ENCODE measurements at places on chromosomes 3 and 15.

DNA sequence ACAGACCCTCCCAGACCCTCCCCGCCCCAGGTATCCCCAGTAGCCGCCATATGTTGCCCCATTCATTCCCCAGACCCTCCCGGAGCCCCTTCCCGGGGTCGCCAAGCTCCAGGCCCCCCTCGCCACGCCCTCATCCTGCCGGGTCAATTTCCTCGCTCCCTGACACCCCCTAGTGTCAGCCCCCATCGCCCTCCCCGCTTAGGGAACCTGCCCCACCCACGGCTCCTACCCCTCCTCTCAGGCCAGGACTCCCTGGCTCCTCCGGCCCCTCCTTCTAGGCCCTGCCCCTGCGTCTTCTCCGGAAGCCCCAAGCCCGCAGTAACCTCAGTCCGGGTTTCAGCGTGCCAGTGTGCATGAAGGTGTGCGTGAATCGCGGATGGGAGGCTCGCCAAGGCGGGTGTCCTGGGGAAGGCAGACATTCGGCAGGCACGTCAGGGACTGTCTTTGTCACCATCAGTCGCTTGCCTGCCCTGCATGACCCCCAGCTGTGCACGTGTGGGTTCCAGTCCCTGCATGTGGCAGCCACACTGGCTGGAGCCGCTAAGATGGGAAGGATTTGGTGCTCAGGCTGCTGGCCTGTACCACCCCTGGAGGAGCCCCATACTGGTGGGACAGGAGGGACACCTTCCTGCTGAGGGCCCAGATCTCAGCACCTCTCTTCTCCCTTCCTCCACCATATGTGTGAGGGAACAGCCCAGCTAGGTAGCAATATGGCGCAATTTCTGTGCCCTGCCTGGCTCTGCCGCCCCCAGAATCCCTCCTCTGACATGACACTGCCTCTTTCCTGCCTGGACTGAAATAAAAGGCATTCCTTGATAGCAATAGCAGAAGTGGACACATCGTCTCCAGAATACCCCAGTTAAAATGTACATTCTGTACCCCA lies 693 bp downstream of the DISP2 start:
- DNase-seq, result no peak

GRCh38 chr3:59774634-59775033 lies 724.8 kb upstream of the CFAP20DC start:
- DNase-seq, result no peak

DNA sequence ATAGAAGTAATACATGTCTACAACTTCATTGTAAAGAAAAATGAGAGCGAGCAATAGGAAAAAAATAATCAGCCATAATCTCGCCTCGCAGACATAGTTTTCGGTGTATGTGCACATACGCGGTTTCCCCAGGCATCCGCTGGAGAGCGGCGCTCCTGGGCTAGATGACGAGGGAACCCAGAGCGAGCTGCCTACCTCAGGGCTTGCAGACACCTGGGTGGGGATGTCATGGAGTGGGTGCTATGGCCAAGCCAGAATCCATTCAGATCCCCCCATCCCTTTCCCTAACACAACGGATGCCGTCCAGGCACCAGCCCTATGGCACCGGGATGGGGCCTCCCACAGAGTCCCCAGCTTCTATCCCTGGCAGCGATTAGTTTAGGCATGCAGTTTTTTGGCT lies 4.5 kb upstream of the CFAP100 start:
- no peak for DNase-seq

GRCh38 chr3:67564973-67565372 lies 89.4 kb downstream of the SUCLG2 start:
- no peak for DNase-seq

GRCh38 chr15:47523681-47524475 lies 193.4 kb upstream of the SEMA6D start:
- no peak for DNase-seq

DNA sequence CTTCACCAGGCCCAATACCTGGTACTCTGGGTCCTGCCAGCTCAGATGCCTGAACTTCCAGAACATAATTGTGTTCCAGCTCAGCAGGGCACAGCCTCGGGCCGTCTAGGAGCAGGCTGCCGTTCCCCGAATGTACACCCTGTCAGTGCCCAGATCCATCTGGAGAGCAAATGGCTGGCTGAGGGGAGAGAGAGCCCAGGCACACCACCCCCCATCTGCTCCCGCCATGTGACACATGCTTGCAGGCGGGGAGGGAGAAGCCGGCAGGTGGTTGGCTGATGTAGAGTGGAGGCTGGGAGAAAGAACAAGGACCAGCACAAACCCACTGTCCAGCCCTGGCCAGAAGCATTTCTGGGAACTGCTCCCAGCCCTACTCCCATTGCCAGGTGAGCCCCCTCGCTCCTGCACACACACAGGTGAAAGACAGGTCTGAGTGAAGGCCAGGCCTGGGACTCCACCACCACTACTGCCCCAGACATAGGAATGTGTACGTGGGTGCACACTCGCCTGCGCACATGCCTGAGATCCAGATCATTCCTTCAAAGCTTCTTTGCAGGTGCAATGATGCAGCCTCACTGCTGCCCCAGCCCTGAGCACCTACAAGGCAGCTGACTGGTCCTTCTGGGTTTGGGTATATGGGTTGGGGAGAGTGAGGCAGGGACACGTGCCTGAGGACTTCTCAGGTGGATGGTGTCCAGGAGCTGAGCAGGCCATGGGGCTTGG lies 53.5 kb downstream of the SEMA5B start:
- no peak for DNase-seq

GRCh38 chr3:151398895-151399294 lies 14.3 kb upstream of the P2RY12 start:
- no peak for DNase-seq

DNA sequence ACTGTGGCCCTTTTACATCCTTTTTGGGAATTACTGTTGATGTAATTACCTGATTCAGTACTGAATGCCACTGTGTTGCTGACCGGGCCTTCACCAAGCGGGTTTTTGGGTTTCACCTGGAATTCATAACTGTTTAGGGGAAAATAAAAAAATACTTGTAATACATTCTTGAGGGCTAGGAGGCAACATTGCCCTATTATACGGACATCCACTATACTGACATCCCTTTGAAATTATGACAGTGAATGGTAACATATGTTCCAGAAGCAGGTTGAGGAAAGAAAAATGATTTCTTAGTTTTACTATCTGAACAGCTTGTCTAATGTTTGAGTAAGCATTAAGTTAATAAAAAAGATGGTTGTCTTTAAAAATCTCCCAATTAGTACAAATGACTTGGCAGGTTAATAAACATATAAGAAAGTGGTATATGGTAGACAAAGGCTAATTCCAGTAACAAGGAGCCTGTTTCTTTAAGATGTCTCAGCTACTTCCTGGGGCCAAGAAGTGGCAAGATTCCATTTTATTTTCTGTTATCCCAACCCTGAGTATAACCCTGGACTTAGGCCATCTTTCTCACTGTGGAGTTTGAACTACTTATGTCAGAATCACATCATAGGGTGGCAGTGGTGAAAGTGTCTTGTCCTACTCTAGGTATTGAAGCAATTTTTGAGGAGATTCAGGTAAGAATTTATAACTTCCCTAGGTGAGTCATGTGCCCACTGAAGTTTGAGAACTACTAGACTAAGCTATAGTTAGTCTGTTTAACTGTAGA lies 45.5 kb downstream of the TFG start:
- no peak for DNase-seq

- no peak for DNase-seq
Measured at GRCh38 chr3:11145888-11146287, 8.4 kb upstream of the HRH1 start.

GRCh38 chr3:152097770-152098169 lies 171.0 kb upstream of the MBNL1 start:
- DNase-seq, result no peak

- no peak for DNase-seq
Measured at GRCh38 chr3:138578961-138579574, 15.0 kb downstream of the CEP70 start.

DNA sequence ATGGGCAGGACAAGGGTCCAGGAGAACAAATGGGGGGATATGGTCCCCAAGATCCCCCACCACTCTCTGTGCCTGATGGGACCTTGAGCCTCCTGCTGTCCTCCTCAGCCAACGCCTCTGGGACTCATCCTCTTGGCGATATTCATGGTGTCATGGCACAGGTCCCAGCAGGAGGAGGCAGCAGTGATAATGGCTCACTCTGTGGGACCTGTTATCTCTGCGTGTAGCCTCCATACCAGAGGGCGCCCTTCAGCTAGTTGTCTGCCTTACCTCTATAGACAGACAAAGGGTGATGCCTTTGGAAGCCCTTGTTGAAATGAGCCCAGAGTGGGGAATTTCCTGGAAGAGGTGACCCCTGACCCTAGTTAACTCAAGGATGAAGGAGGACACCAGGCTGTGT lies 7.4 kb downstream of the ZBTB47 start:
- DNase-seq, result no peak

GRCh38 chr3:60114191-60114590 lies 1064.4 kb upstream of the CFAP20DC start:
- DNase-seq, result no peak

DNA sequence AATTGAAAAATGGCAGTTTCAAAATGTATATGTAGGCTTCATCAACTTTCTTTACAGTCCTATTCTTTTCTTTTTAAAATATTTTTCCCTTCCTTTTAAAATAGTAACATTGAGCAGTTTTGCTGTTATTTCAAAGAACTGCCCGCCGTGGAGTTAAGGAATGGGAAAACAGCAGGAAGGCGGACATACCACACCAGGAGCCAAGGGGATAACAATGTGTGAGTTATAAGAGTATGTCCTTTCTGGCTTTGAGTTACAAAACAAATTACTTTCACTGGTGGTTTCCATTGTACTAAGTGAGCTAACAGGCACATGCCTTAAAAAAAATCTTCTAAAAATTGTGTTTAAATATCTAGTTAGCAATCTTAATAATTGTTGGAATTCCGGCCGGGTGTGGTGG lies 37.4 kb upstream of the FBXL22 start:
- no peak for DNase-seq

GRCh38 chr3:49910409-49911123 lies 6.9 kb upstream of the MST1R start:
- no peak for DNase-seq

- DNase-seq, result no peak
Measured at GRCh38 chr3:33578325-33579177, 138.3 kb upstream of the UBP1 start.

DNA sequence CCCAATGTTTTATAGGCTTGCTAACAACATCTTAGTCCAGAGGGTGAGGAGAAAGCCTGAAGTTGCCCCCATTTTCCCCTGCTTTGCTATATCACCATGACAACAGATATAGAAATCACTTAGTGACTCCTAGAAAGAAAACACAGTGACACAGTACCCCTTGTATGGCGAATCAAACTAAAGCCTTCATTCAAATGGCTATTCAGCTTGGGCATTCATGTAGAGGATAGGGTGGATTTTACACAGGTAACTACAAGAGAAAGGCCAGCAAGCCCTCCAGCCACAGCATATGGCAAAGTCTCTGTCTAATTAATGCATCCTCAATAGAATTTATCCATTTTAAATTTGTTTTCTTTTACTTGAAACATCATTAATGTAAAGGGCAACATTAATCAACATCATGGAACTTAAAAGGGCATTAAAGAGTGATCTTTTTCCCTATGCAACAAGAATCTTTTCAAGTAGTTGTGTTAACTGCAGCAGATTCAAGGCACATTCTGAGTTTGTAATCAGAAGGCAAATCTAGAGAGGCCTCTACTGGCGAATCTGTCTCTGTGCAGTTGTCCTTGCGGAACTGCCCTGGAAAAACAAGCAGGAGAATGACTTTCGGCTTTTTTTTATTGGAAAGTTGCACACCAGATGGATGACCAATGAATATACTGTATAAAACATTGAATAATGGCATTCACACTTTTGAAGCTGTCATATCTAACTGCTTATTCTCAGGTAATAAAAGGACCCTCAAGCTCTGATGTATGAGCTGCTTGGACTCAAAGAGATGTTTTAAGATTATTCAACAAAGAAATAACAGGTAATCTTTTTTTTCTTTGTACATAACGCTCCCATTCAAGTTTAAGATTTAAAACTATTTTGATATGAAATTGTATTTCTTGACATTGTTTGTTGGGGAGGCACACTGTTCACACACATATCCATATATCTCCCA lies 621.7 kb upstream of the AGTR1 start:
- no peak for DNase-seq

- no peak for DNase-seq
Measured at GRCh38 chr3:119257654-119258410, 17.2 kb upstream of the B4GALT4 start.

GRCh38 chr15:49809894-49810609 lies 189.2 kb downstream of the DTWD1 start:
- no peak for DNase-seq

All from D721Med (cell line).